ENCODE measurements at places on chromosomes 7 and 10.

DNA sequence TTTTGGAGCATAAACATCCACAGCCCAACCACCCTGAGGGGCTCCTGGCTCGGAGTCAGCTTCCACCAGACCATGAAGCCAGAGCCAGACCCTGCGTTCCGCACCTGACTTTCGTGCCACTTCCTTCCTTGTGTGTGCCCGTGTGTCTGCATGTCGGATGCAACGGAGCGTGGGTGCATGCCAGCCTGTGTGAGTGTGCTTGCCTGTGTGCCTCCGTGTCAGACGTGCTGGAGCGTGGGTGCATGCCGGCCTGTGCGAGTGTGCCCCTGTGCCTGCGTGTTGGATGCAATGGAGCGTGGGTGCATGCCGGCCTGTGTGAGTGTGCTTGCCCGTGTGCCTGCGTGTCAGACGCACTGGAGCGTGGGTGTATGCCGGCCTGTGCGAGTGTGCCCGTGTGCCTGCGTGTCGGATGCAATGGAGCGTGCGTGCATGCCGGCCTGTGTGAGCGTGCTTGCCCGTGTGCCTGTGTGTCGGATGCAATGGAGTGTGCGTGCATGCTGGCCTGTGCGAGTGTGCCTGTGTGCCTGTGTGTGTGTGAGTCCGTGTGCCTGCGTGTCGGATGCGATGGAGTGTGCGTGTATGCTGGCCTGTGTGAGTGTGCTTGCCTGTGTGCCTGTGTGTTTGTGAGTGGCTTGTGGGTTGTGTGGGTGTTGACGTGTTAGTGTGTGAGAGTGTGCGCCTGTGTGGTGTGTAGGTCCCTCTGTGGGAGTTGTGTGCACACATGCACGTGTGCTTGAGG is 28.1 kb upstream of the KNDC1 start:
- DNase-seq, result no peak

GRCh38 chr7:55571511-55572377 is 558 bp downstream of the VOPP1 start:
- DNase-seq, result peak; percentile 49

DNA sequence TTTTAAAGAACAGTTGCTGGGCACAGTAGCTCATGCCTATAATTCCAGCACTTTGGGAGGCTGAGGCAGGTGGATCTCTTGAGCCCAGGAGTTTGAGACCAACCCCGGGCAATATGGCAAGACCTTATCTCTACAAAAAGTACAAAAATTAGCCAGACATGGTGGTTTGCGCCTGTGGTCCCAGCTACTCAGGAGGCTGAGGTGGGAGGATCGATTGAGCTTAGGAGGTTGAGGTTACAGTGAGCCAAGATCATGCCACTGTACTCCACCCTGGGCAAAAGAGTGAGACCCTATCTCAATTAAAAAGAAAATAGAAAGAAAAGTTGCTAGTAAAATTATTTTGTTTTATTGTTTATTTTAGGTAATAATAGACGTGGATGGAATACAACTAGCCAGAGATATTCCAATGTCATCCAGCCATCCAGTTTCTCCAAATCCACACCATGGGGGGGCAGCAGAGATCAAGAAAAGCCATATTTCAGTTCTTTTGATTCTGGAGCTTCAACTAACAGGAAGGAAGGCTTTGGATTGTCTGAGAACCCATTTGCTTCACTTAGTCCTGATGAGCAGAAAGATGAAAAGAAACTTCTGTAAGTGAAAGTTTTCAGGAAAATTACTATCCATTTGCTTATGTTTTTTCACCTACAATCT is 3.0 kb downstream of the NUP42 start:
- peak; percentile 37 for DNase-seq

GRCh38 chr7:47751043-47751442 is 169.1 kb upstream of the TNS3 start:
- no peak for DNase-seq

DNA sequence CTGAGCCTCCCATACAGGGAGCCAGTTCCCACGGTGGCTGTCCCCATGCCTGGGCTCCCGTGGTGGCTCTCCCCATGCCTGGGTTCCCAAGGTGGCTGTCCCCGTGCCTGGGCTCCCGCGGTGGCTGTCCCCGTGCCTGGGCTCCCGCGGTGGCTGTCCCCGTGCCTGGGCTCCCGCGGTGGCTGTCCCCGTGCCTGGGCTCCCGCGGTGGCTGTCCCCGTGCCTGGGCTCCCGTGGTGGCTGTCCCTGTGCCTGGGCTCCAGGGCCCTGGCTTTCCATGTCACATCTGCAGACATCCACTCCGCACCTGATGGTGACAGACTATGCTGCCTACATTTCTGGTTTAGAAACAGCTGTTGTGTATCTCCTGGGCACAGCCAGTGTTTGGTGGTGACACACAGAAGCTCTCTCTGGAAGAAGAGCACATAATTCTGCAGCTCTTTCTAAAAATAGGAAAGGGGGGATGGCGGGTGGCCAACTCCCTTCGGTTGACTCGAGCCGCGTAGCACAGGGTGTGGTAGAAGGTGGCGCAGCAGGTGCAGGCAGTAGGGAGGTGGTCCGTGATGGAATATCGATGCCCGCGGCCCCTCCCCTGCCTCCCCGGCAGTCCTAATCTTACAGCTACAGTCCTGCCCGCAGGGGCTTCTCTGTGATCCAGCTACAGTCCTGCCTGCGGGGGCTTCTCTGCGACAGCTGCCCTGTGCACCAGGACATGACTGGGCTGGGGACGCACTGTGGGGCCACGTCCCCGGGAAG is 251.2 kb downstream of the DNAJB6 start:
- DNase-seq, result peak; percentile 12

GRCh38 chr7:117122536-117122935 is 169.2 kb downstream of the ST7 start:
- DNase-seq, result no peak

- no peak for DNase-seq
These were observed 9.8 kb downstream of the ALOX5 start for GRCh38 chr10:45383682-45384330.

GRCh38 chr10:24513155-24513554 is 210.5 kb downstream of the ARHGAP21 start:
- DNase-seq, result no peak

- DNase-seq, result no peak
These were observed 56.5 kb upstream of the KDM7A start for GRCh38 chr7:140232957-140233917.

- no peak for DNase-seq
These were observed 89.7 kb upstream of the STEAP4 start for GRCh38 chr7:88396295-88396947.

DNA sequence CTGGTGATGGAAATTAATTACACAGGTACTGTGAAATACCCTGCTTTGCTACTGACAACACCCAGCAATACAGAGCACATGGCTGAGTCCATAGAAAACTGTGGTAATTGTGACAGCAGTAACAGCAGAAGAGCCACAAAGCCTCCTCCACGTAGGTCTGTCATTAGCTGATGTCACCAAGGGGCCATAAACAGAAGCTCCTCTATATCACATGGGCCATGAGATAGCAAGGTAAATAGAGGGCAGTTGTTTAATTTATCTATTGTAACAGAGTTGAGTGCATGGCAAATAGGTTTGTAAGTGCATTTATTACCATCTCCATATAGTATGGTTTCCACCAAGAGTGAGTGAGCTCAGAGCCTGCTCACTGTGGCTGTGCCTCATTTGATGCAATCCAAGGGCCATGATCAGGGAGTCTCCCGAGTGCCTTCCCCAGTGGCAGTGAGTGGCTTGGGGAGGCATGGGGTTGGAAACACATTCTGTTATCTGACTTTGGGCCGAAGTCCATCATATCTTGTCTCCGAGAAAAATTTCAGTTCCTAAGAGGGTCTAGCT is 281.2 kb downstream of the SKAP2 start:
- DNase-seq, result peak; percentile 87

DNA sequence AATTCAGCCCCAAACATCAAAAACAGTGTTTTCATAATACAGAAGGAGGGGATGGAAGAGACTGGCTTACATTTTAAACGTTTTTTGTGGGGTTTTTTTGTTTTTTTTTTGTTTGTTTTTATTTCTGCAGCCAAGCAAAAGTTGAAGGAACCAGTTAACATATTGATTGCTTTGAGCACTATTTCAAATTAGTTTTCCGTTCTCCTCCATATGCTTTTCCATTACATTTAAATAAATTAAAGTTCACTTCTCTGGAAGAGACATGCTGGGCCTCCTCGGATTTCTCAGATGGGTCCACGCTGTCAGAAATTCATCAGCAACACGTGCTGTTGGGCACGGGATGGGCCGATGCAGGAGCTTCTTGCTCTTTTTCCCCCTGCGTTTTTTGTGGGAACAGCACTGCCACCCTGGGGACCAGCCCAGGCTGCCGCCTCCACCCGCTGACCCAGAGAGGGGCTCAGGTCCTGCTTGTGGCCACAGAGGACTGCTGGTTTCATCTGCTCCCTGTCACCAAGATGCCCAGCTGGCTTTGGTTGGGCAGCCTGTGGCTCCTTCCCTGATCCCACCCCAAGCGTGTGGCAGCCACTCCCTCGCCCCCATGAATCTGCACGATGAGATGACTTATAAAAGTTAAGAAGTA is 67.7 kb upstream of the CHST15 start:
- DNase-seq, result no peak

GRCh38 chr10:67853512-67853911 is 15.5 kb upstream of the DNAJC12 start:
- DNase-seq, result no peak

- peak; percentile 45 for DNase-seq
These were observed 5.6 kb downstream of the PTN start for GRCh38 chr7:137337902-137338301.

DNA sequence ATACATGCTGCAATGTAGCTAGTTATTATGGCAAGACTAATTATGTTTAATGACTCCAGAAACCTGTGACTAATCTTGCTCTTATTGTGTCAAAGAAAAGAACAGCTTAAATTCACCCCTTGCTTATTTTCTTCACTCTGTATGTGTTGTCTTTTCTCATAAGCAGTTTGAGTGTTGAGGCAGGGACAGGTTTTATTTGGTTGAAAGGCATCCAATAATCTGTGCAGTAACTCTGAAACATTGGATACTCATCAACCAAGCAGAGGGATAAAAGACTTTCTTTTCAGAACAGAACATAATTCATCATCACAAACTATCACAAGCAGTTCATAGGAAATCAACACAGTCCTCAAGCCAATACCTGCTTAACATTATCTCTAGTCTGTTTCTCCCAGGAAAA is 797.6 kb upstream of the MBL2 start:
- DNase-seq, result no peak

DNA sequence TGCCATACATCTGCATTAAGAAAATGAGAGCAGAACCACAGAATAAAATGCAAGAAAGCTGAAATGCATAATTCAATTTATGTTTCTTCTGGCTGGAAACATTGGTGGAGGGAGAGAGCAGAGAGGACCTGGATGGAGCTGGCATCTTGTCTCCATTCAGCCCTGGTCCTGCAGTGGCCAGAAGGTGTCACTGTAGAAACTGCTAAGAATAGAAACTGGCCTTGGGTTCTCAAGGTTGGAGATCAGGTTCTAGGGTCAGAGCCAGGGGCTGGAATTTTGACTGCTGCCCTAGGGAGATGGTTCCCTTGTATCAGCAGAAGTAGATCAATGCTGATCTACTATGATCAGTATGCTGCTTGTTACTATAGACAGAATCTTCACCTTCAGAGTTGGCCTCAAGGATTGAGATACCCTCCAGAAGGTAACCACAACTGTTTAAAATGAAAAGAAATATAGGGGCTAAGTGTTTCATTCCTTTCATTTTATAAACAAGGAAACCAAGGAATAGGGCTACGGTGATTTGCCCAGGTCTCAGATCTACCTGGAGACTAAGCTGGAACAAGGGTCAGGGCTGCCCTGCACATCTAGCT is 13.1 kb downstream of the TAS2R41 start:
- DNase-seq, result no peak

DNA sequence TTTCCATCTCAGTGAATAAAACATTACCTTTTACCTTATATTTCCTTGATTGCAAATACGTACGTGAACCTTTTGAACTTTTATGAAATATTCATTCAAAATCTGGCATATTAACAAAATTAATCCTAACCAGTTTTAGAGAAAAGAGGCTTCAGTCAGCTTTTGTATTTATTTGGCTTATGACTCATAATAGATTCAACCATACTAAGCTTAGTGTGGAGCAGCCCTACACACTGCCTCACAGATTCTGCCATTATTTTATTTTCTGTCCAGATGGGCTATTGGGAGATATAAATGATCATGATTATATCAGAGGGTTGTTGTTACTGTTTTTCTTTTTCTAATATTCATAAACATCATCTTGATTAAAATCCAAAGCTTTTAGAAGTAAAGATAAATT is 325.5 kb downstream of the GPR37 start:
- no peak for DNase-seq

DNA sequence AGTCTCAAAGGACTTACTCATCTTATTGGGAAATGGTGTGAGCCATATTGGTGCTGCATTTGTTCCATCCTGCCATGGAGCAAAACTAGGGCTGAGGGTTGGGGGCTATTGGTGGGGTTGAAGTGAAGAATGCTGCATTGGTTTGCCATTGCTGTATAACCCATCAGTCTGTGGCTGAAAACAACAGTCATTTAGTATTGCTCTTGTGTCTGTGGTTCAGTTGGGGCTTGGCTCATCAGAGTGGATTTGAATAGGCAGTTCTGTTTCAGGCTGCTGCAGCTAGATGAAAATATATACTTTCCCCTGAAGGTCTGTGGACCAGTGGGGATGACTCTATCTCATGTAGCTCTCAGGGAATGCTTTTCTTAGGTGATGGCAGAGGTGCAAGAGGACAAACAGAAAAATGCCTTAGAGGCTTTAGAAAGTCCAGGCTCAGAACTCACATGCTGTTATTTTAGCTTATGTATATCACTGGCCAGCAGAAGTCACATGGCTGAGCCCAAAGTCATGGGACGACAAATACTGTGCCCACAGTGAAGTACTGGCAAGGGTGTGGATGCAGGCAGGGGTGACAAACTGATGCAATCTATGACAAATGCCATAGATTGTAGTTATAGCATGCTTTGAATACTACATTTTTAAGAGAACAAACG is 15.2 kb upstream of the EXOC6 start:
- no peak for DNase-seq

GRCh38 chr7:22617166-22617565 is 109.8 kb upstream of the IL6 start:
- DNase-seq, result no peak

DNA sequence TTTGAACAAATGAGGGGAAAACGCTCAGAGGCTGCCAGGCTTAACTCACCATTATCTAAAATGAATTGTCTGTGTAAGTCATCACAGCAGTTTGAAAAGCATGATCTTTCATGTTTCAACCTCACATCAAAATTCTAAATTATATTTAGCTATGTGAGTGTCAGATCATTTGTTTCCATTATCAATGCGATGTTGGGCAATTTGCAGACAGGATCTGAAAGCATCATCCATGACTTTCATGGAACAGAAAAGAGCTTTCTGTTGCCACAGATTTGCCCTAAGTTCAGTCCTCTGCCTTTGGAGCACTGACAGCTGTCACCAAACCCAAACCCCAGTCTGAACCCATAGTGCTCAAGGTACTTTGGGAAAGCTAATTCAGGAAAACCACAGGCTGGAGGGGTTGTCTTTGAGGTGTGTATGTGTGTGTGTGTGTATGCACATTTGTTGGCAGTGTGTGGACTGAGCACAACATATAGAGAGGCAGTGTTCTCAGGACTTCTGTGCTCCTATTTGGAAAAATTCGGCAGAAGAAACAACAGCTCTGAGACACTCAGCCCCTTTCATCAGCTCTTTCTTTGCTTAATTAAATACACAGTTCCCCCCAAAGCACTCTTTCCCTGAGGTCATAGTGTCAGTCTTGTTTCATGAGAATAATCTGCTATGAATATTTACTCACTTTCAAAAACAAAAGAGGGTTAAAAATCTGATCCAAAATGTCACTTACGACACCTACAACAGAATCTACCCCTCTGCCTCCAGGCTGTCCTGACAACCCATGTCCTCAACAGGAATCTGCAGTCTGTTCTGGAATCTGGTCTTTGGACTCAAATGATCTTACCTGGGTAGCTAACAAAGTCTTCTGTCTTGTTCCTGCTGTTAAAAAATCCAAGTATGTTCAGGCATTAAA is 188.5 kb upstream of the KLF14 start:
- DNase-seq, result no peak
